ENCODE measurements at places on chromosomes 4 and X.

DNA sequence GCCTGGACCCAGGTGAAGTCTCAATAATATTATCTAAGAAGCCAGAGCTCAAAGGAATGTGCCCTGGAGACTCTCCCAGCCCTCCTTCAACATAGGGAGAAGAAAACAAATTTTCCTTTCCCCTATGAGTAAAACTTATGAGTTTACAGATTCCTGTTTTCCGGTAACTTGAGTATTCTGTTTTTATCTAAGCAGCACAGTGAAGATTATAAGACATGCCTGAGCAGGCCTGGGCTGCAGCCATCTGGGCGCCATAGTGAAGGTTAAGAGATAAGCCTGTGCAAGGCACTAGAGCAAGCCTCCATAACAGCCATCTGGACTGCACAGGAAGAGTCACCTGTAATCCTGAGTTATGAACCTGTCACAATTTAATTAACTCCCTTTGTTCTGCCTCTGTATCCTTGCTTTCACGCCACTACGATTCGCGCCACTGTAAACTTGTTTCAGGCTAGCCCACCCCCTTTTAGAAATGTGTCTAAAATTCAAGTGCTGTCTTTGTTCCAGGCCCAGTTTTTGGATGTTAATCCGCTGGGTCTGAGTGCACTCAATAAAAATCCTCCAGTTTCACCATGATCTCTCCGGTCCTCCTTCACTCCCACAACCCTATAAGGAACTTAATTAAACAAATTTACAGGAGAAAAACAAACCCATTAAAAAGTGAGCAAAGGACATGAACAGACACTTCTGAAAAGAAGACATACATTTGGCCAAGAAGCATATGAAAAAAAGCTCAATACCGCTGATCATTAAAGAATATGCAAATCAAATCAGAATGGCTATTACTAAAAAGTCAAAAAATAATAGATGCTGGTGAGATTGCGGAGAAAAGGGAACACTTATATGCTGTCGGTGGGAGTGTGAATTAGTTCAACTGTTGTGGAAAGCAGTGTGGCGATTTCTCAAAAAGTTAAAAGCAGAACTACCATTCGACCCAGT is 189.5 kb downstream of the APBB2 start:
- DNase-seq = no peak

DNA sequence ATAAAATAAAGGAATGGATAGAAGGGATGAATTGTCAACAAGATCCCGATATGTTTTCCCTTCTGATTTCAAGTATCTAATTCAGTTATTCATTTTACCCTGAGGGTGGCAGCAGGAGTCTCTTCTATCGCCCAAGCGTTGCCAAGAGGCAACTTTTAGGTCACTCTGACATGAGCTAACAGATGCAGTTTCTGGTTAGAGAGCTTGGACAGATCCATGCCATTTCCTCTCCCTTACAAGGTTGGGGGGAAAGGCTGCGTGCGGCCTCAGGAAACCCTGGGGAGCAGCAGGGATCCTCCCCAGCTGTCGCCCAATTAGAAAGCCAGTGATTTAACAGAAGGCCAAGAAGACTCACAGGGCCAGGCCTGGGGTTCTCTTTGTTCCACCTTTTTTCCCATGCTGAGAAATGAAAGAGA is 35.3 kb upstream of the WAS start:
- DNase-seq = no peak

DNA sequence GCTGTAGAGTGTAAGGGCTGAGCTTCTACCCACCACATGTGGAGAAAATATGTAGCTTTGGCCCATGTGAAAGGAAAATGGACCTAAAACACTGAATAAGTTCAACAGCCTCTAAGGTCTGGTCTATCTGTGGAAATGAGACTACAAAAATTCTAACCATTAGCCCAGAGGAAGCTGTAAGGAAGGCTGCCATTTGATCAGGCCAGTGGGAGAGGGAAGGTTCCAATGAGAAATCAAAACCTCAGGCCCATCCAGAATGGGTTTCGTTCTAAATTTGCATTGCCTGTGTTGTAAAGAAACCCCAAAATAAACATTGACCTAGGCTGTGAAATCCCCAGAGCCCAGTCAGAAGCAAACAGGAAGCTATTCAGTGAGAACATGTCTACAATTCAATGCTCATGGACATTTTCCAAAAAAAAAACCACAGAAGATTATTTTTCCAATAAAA is 320.4 kb upstream of the SLC7A11 start:
- DNase-seq = no peak

- DNase-seq = no peak
Measured at GRCh38 chr4:105057370-105058105, 89.1 kb upstream of the TET2 start.

- DNase-seq = no peak
Measured at GRCh38 chr4:123352240-123352945, 44.2 kb upstream of the SPRY1 start.

DNA sequence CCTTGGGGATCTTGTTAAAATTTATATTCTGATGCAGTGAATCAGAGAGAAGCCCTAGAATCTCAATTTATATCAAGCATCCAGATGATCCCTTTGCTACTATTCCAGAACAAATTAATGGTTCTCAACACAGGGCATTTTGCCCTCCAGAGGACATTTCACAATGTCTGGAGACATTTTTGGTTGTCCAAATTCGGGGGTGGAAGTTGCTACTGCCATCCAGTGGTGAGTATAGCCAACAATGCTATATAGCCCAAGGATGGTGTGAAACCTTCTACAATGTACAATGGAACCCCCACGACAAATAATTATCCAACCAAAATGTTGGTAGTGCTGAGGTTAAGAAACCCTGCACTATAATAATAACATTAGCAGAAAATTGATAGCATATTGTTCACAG is 2440.0 kb downstream of the PCDH7 start:
- DNase-seq = no peak

DNA sequence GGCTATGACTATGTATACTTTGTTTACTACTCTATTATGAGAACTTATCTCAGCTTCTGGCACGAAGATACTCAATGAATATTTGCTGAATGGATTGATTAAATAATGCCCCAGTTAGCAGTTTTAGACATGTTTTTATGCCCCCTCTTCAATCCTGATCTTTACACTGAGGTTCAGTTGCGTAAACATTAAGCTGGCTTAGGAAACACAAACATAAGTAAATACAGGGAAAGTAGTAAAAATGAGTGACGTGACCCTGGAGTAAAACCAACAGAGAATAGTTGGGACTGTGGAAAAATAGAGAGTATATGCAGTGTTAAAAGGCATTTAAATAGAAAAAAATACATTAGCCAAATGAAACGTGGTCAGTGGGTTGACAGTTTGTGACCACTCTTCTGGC is 387.0 kb upstream of the ACTRT1 start:
- no peak for DNase-seq

- no peak for DNase-seq
Measured at GRCh38 chr4:8537041-8537461, 43.1 kb upstream of the GPR78 start.

DNA sequence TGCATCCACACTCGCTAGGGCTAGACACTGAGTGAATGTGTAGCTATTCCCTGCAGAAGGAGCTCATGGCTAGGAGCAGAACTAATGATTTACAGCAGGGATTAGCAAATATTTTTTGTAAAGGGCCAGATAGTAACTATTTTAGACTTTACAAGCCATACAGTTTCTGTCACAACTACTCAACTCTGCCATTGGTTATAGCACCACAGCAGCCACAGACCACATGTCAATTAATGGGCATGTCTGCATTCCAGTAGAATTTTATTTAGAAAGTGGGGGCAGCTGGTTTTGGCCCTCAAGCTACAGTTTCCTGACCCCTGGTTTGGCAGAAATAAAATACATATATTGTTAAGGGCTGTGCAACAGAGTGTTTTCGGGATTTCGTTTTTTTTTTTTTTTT is 192.6 kb downstream of the FRMPD4 start:
- no peak for DNase-seq

DNA sequence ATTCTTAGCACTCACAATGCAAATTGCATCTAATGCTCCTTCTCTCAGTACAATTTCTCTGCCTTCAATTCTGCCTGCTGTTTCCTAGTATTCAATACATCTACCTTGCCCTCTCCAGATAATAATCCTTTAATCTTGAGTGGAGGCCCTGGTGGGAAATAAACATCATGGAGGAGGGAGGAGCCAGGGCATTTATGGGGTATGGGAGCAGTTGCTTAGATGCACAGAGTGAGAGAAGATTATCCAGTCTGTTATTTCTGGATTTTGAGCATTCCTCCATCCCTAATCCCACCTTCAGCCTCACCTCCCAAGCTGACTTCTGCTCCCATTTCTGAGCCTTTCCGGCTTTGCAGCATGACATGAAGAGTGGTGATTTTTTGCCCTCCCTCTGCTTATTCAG is 127.9 kb upstream of the PPP3CA start:
- no peak for DNase-seq

- no peak for DNase-seq
Measured at GRCh38 chr4:176799653-176800052, 6.9 kb upstream of the VEGFC start.

- no peak for DNase-seq
Measured at GRCh38 chrX:81957900-81958545, 756.1 kb downstream of the SH3BGRL start.

DNA sequence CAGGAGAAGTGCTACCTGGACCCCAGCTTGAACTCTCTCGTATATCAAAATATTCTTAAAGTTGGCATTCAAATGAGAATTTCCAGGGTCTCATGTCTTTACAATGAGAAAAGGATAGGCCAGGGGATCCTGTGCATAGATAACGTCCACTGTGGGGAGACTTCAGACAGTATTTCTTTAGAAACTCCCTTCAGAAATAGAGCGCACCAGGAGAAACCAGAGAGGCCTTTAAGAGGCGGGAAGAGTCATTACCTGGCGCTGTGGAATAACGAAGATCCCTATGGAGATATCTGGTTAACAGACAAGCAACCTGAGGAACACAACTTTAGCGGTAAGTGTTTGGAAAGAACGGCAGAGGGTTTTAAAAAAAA is 600 bp downstream of the RADX start:
- no peak for DNase-seq

- no peak for DNase-seq
Measured at GRCh38 chrX:46647251-46647650, 73.7 kb downstream of the CHST7 start.

DNA sequence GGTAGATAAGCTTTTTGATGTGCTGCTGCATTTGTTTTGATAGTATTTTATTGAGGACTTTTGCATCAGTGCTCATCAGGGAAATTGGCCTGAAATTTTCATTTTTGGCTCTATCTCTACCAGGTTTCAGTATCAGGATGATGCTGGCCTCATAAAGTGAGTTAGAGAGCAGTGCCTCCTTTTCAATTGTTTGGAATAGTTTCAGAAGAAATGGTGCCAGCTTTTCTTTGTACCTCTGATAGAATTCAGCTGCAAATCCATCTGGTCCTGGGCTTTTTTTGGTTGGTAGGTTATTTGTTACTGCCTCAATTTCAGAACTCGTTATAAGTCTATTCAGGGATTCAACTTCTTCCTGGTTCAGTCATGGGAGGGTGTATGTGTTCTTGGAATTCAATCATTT is 15.6 kb upstream of the TMPRSS11F start:
- no peak for DNase-seq

DNA sequence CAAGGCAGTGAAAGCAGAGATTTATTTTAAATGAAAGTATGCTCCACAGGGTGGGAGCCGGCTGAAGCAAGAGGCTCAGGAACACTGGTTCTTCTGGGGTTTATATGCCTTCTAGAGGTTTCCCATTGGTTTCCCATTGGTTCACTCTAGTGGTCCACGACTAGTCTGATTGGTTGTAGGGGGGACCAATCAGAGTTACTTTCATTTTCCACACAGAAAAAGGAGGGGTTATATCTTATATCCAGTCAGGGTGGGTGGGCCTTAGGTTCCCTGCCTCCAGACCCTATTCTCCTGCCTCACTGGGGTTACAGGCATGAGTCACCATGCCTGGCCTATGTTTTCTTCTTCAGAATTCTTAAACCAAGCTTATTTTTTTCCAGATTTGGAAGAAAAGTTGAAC is 101.6 kb downstream of the KLHL8 start:
- DNase-seq = no peak

- no peak for DNase-seq
Measured at GRCh38 chrX:134144231-134144630, 92.8 kb upstream of the CCDC160 start.

GRCh38 chr4:186839122-186840037 is 115.7 kb upstream of the FAT1 start:
- no peak for DNase-seq

DNA sequence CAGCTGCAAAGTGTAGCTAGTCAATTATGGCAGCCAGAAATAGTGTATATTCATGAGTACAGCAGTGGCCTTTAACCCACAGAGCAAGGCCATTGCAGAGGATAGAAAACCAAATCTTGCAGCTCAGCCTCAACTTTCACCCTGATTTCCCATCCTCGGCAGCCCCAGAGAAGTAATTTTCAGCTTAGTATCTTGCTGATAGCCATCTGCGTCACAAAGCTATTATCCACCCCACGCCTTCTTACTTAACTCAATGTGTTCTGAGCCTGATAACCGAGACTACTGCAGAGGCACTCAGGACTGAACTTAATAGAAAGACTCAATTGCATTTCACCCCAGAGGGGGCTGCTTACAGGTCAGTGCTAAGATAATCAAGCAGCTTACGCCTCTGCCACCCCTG is 174.5 kb upstream of the MAOA start:
- no peak for DNase-seq

DNA sequence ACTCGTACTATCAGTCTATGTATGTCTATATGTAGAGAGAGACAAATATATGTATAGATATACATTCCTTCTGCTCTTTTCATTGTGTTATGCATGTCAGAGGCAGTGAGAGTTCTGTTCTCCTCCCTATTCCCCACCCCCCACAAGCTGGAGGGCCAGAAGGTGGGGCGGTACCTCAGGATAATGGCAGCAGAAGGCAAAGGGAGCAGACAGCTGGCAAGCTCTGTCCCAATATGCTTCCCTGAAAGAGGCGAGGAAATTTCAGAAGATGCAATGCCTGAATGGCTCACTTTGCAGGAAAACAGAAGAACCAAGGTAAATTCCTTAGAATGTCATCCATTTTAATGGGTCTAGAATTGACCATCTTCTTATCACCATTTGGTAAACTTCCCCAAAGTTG is 114.4 kb downstream of the NAA11 start:
- no peak for DNase-seq

- no peak for DNase-seq
Measured at GRCh38 chr4:101421386-101421785, 74.1 kb upstream of the PPP3CA start.

DNA sequence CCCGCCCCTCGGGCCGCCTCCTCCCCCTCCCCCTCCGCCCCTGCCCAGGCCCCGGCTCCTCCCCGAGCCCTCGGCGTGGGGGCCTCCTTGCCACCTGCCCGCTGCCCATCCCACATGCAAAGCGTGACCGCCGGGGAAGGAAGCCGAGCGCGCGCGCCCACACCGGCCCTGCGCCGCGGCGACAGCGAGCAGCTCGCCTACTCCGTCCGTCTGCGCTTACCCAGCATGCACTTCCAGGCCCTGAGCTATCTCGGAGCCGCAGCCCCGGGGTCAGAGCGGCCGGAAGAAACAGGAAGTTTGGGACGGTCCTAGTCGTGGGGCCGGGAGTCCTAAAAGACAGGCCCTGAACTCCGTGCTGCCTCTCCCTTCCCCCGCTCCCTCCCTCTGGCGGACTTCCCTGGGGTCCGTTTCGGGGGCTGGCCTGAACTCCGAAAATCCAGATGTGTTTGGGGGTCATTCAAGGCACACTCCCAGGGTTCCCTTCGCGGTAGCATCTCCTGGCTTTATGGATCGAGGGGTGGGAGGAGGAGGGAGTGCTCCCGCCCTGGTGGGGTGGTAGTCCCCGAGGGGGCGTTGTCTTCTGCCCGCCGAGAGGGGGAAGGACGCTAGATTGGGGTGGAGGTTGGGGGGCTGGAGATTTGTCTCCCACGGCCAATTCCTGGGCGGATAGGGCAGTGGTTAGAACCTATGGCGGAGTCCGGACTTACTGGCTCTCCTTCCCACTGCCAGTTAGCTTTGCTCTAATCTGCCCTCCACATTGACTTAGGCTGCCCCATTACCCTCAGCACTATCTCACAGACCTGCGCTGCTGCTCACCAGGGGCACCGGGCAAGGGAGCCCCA is 25.0 kb upstream of the BCORL1 start:
- peak; percentile 22 for DNase-seq
